ENCODE measurements at places on chromosomes 1 and 21.
A peak's percentile ranks its signal among the peaks of the same experiment; 100 is the strongest.

DNA sequence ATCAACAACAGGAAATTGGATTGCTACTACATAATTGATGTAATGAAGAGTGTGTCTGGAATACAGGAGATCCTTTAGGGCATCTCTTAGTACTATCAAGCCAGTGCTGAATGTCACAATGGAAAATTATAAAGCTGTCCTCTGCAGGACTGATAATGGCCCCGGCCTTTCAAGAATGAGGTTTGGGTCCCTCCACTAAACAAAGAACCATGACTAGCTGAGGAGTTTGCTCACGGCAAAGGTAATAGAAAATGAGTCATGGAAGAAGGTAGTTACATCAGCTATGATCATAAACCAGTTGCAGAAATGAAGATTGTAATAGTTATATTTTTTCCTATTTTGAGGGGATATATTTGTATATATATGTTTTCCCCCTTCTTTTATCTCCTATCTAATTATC lies 145.8 kb downstream of the KCNJ6 start:
- no peak for DNase-seq

GRCh38 chr1:25900219-25900618 lies 6.0 kb downstream of the STMN1 start:
- no peak for DNase-seq

DNA sequence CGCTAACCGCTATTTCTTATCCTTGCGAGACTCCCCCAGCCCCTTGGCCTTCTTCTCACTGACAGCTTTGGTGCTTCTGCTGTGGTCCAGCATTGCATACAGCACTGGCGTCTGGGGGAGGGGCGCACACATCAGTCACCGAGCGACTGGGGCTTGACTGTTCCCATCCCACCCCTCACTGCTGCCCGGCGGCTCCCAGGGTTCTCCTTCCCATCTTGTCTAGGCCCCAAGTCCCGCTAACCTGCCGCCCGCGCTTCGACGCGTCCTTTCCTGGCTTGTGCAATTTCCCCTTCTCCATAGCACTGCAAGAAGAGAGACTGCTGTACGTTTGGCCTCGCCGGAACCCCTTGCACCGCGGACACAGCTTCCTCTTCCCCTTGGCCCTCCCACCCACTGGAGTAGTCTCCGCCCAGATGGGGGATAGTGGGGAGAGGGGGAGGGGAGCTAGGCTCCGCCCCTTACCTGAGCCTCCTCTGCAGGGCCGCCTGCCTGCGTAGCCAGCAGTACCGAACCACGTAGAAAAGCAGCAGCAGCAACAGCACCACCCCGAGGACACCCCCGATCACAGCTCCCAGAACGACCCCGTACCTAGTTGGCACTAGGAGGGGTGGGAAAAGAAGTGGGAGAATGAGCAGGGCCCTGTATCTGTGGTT lies 3.8 kb downstream of the MPZ start:
- peak; percentile 79 for DNase-seq

GRCh38 chr21:15893902-15894301 lies 164.1 kb downstream of the USP25 start:
- no peak for DNase-seq

- DNase-seq, result no peak
These were observed 60.7 kb downstream of the MAN1C1 start for GRCh38 chr1:25677193-25677773.

- peak; percentile 34 for DNase-seq
These were observed 146.0 kb downstream of the RERE start for GRCh38 chr1:8671306-8671917.

DNA sequence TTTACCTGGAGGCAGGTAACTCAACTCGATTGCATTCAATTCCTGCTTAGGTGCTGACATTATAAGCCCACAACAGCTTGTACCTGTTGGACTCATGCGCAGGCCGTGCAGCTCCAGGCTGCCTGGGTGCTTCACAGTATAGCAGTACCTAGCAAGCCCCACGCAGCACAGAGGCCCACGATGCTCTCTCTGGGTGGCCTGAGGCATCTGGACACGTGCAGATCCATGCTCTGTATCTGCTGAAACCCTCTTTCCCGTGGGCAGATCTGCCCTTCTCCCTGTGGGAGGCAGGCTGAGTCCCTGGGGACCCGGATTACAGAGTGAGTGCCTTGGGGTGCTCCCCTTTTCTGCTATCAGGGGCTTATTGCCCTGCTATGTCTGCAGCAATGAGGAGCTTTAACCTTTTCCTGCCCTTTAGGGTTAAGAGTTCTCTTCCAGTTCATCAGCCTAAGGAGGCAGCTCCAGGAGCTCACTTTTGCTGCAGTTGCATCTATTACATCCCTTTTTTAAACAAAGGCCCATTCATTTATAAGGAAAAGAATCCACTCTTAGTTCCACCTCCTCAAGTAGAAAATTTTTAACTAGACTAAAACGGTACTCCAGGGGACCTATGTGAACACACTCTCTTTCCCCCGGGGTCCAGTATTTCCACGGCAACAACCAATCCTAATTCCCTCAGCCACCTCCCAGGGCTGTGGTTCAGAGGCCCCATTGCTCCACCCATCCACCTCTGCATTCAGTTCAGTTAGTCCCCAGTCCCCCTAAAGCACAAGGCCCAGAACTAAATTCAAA lies 19.3 kb downstream of the ITPKB start:
- no peak for DNase-seq

DNA sequence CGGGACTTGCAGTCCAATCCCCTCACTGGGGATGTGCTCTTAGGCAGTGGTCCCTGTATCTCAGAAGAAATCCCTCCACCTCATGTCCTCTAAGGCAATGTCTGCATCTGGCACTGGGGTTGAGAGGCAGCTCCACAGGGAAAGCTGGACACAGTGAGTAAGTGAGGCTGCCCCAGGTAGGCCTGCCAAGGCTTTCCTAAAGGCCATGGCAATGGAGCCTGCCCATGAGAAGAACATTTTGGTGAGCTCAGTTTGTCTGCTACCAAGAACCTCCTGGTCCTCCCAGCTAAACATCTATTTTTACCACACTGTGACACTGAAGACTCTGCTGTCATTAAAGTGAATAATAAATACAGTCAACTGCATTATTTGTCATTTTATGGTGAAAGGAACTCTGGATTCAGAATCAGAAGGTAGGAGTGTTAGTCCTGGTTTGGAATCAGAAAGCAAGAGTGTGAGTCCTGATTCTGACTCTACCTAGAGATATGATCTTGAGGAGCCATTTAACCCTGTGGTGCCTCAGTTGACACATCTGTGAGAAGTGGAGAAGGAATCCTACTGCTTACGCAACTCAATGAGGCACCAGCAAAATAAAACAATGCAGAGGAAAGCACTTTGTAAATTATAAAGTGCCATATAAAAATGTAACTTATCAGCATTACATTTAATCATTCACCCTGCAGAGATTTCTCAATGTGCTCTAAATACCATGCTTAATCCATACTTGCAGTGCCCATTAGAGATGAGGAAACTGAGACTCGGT lies 41.0 kb downstream of the TBX15 start:
- no peak for DNase-seq

DNA sequence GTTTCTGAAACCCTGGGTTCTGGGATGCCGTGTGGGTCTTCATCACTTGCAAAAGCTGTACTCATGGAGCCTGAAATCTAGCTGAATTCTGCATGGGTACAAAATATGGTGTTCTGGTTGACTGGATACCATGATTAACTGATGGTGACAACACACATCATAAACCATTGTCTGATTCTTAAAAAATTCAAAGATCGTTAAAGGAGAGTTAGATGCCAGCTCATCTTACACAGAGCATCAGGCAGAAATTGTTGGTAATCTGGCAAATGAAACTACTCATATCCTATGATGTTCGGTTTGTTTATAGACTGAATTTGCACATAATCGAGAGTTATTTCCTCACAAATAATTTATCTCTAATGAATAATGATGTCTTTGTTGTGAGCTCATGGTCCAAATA lies 218.1 kb upstream of the PKN2 start:
- no peak for DNase-seq

GRCh38 chr1:167763525-167764220 lies 41.9 kb downstream of the MPZL1 start:
- no peak for DNase-seq

GRCh38 chr1:39084191-39084590 lies 58.0 kb downstream of the NDUFS5 start:
- no peak for DNase-seq

DNA sequence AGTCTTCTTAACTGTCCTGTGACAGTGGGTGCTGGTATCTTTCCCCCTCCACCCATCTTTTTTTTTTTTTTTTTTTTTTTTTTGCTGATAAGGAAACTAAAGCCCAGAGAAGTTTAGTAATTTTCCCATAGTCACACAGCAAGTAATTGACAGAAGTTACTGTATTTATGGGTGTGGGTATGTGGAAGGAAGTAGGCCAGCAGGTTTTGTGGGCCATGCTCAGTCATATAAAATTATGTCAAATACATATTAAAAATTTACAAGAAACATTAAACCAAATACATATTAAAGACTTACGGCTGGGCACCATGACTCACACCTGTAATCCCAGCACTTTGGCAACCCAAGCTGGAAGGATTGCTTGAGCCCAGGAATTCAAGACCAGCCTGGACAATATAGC lies 51.5 kb downstream of the KAZN start:
- no peak for DNase-seq

Measured in NCI-H2227 treated with DMSO at 0.1 percent for 48 hours (cell line).